ENCODE measurements at places on chromosomes 3 and 15.

- no peak for DNase-seq
Measured at GRCh38 chr3:119485563-119485962, 12.8 kb upstream of the TIMMDC1 start.

GRCh38 chr3:120481081-120481480, 30.3 kb upstream of the FSTL1 start:
- DNase-seq: no peak

- DNase-seq: no peak
Measured at GRCh38 chr3:157051055-157051454, 108.9 kb downstream of the CCNL1 start.

DNA sequence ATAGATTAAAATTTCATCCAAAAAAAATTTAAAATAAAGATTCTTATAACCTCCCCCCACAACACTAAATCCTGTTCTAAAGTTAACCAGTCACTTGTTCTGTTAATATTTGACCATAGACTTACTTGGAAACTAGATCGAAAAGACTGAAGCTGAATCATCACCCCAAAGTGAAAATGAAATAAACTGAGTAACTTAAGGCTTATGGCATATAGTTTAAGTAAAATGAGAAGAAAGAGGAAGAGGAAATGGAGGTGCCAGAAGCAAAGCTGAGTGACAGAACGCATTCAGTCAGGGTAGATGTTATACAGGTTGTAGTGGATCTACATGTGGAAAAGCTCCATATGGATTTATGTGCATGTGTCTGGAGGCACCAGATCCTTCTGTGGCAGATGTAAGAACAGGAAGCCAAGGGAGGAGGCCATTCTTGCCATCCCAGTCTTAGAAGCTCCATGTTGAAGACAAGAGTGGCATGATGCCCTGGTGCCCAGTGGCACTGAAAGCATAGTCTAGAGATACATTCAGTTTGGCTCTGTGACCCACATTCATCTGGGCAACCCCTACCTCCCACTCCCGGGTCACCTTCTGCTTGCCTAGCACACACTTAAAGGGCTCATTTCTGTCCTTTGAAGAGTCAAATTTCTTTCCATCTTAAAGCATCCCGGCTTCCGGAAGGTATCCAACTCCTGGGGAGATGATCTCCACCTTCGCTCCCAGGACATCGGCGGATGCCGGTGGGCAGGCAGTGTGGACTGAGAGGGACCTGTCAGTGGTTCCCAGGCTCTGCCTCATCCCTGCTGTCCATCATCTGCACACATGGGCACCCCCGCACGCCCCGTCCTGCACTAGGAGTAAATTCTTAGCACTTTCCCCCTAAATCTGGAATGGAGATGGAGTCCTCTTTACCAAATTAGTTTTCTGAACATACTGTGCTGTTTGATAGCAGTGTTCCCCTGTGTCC, 90.8 kb downstream of the NEO1 start:
- DNase-seq: no peak

DNA sequence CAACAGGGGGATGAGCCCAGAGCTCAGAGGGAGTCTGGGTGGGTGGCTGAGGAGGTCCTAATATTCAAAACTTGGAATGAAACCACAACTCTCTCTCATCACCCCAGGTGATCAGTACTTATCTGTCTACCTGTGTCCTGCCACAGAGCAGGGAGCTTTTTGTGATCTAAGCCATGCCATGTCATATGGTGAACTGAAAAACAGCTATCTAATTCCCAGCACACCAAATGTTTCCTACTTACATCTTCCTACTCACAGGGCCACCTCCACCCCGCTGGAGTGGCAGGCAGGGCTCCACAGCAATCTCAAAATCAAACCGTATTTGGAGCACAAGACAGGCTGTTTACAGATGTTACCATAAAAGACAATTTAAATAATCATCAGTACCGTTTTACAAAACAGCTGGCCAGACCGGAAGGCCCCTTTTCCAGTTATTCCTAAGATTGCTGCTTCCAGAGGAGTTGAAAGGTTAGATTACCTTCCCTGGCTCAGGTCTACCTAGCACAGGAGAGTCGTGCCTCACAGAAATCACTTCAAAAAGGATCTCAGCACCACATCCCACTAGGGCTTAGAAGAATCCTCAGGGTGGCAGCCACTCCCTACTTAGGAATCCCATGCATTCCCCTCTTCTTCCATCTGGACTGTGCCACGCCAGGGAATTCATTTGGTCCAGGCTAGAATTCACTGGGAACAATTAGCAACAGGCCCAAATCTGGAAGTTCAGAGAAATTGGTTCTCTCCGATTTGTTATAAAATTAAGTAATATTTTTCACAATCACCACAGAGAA, 226.6 kb upstream of the IL12A start:
- peak; percentile 77 for DNase-seq

DNA sequence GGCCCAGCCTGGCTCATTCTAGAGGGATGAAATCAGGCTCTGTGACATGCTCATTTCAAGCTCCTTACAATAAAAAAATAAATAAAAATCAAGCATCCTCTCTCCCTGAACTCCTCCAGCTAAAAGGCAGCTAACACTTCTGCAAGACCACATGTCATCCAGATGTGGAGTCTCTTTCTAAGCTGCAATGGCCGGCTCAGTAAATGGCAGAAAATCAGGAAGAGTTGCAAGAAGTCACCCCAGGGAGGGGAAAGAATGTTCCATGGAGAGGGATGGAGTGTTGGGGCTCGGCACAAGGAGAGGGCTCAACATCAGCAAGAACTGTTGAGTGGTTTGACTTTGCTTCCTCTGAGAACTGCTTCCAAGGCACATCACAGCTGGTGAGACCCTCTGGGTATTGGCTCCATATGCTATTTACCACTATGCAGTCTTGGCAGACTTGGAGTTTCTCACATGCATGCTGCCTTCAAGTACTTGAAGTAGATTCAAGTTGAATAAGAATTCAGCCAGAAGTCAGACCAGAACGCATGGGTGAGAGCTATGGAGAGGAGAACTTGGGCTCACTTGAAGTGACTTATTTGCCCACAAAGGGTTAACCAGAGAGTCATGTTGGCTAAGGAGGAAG, 689.0 kb downstream of the NTRK3 start:
- DNase-seq: no peak

DNA sequence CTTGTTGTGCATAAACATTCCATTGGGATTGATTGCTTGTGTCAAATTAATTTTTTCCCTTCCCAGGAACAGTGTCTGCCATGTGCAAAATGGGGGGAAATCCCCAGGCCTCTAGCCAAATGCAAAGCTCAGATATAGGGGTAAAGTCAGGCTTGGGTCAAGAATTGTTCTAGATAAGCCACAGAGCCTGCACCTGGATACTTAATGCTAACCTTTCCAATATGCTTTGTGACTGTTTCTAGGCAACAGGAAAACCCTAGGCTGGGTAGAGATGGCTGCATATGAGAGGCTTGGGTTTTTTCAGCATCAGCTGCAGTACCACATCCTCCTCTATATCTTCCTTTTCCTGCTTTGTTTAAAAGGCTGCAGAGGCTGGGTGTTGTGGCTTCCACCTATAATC, 61.9 kb upstream of the ROPN1 start:
- no peak for DNase-seq

DNA sequence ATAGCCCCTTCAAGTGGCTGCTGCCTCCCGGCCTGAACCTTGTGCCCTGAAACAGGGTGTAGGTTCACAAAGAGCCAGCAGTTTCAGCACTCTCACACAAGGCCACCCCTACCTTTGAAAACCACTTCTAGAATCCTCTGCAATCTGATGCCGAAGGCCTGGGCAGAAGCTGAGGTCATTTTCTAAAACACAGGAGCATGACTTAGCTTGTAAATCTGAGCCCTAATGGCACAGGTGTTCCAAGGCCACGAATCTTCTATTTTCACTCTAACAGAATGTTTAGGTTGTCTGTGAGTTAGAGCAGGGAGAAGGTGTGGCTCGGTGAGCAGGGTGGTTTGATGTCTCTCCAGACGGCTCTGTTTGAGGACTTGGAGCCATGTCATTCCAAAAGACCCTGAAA, 62.3 kb downstream of the SYNM start:
- no peak for DNase-seq

DNA sequence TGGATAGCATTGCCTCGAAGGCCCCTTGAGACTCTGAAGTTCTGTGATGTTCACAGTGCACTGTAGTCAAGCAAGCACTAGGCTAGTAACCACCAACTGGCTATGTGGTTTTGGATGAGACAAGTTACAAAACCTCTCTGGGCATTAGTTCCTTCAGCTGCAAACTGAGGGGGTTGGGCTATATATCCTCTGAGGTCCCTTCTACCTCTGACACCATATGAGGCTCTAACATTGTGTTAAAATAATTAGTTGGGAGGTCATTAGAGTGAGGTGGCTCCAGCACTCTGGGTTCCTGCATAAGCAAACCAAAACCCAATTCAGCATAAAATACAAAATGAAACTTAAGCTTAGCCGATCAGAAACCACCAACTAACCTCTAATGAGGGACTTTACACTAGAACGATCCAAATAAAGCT, 209.5 kb upstream of the LRRN1 start:
- DNase-seq: no peak

- no peak for DNase-seq
Measured at GRCh38 chr15:66472176-66472999, 25.2 kb downstream of the SNAPC5 start.

DNA sequence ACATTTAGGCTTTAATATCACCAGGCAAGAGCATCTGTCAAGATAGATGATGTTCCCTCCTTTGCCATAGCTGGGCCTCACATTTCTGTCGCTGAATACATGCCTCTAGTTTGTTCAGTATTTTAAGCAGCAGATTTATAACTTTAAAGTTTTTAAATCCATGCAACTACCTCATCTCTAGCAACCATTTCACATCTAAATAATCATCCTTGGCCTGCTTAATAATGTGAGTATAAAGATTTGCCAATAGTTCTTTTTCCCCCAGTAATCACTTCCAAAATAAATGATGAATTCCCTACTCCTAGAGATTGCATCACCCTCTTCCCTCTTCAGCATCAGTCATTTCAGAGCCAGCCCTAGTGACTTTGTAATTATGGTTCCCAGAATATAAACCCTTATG, 36.2 kb upstream of the FILIP1L start:
- no peak for DNase-seq

DNA sequence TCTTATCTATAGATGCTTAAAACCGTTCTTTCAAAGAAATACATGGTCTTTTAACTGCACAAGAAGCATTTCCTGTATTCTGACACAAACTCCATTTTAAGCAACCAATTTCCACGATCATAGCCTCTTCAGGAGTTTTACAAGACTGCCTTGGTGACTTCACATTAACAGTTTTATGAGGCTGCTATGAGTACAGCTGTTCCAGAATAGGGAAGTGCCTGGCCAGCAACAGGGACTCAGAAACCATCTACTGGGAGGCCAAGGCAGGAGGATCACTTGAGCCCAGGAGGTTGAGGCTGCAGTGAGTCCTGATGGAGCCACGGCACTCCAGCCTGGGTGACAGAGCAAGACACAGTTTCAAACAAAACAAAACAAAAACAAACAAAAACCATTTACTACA, 78.4 kb downstream of the B3GNT5 start:
- no peak for DNase-seq

DNA sequence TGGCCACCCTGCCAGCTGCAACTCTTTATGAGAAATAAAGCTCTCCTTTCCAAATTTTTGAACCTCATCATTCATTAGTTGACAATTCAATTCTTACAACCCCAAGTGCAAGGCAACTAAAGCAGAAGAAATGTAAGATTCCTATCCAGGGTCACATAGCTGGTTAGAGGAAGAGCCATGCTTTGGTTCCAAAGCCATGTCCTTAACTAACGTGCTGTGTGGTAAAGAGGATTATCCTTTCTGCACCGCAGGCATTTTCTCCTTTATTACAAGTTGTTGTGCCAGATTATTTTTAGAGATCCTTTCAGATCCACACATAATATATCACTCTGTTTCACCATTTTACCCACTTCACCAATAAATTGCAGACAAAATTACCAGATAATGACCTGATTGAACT, 36.5 kb downstream of the TM4SF18 start:
- no peak for DNase-seq

Measured in ELR (cell line).